ENCODE measurements at places on chromosomes 7 and 10.
A peak's percentile ranks its signal among the peaks of the same experiment; 100 is the strongest.

- DNase-seq: peak; percentile 49
Observed at GRCh38 chr7:42739638-42740037, 172.2 kb downstream of the C7orf25 start.

DNA sequence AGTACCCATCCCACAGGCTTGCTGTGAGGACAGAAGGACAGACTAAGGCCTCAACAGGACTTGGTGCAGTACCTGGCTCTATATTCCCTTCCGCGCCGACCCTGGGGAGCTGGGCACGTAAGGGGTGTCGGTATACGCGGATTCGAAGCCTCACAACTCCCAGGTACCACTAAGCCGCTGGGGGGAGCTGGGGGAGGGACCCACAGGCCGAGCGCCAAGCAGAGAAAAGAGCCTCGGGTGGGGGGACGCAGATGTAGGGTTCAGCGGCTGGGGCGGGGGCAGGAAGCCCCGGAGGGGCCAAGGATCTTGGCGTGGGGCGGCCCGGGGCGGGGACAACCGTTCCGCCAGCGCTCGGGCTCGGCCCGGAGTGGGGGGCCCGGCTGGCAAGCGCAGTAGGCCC lies 126.4 kb upstream of the ZNF746 start:
- peak; percentile 52 for DNase-seq

- no peak for DNase-seq
Observed at GRCh38 chr10:133182791-133183645, 23.0 kb downstream of the KNDC1 start.

- DNase-seq: peak; percentile 52
Observed at GRCh38 chr7:137073571-137074325, 205.3 kb downstream of the CHRM2 start.

DNA sequence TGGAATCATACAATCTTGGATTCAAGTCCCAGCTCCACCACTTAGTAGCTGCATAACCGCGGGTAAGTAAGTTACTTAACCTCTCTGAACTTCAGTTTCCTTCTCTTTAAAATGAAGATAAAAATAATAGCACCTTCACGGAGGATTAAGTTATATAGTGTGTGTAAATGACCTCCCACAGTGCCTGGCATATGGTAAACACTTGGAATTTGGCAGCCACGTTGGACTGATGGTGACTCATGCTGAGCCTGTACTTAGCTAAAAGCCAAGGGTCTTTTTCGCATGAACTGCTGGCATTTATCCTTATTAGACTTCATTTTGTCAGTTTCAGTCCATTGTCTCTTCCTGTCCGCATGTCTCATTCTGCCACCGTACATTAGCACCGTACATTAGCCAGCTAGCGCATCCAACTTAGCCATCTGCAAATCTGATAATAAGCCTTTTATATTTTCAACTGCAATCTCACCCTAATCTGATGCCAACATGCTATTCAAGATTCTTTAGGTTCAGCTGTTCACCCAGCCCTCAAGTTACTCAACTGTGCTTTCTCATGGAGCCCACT lies 11.2 kb downstream of the SLC13A4 start:
- peak; percentile 93 for DNase-seq

DNA sequence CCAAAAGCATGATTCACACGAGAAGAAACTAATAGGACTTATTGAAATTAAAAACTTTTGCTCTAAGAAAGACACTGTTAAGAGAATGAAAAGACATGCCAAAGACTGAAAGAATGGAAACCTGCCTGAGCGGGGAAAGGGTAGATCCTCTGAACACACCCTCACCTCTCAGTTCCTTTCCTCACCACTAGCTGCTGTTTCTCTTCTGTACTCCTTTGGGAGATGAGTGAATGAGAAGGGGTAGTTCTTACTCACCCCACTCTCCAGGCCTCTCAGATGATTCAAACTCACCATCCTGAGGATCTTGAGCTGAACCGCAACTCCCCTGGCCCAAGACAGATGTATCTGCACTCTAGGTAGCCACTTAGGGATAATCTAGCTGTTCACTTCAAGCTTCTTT lies 41.9 kb downstream of the IQUB start:
- DNase-seq: no peak

DNA sequence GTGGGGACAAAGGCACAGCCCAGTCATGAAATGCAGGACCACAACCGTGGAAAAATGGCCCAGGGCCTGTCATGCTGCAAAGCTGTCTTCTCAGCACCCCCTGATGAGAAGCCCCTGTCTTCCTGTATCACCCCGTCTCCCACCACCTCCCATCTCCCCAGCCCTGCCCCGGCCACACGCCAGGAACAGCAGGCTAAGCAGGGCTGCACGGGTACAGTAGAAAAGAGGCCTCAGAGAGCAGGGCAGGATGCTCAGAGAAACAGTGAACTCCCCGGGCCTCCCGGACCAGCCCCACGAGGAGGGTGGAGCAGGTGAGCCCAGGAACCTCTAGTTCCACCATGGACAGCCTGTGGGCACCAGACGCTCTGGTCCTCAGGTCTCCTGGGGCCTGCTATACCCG lies 77.7 kb downstream of the FAM53B start:
- DNase-seq: no peak

GRCh38 chr7:42017349-42017986 lies 219.5 kb downstream of the GLI3 start:
- no peak for DNase-seq

GRCh38 chr7:30524545-30524944 lies 19.9 kb upstream of the GGCT start:
- no peak for DNase-seq

- DNase-seq: no peak
Observed at GRCh38 chr10:100072514-100072913, 9.2 kb downstream of the CPN1 start.

- no peak for DNase-seq
Observed at GRCh38 chr10:49164559-49165188, 23.5 kb downstream of the TMEM273 start.

GRCh38 chr10:133276435-133277201 lies at the start of gene ADAM8:
Gene ADAM8, minus strand, starts transcription at chr10:133276868. Its CDS starts 51 bp downstream, at chr10:133276817.
- DNase-seq: peak; percentile 67

- peak; percentile 29 for DNase-seq
Observed at GRCh38 chr10:43255634-43256431, 11.0 kb downstream of the RASGEF1A start.

DNA sequence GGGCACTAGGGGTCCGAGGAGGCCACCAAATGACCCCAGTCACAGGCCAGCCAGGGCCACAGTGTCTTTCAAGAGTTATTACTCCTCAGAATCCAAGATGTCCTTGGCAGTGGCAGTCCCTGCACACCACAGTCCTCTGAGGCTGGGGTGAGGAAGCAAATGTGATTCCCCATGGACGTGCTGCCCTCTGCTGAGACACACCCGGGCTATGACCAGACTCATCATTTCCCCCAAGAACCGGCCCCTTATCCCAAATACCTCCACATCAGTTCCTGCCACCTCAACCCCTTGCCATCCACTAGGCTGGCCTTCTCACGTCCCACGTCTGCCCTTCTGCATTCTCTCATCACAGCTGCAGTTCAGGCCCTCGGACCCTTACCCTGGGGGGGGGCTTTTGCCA lies 5.0 kb downstream of the PRKAG2 start:
- no peak for DNase-seq

- no peak for DNase-seq
Observed at GRCh38 chr10:103836861-103837260, 18.5 kb downstream of the SH3PXD2A start.

GRCh38 chr7:20116869-20117268 lies 100.3 kb downstream of the MACC1 start:
- no peak for DNase-seq

DNA sequence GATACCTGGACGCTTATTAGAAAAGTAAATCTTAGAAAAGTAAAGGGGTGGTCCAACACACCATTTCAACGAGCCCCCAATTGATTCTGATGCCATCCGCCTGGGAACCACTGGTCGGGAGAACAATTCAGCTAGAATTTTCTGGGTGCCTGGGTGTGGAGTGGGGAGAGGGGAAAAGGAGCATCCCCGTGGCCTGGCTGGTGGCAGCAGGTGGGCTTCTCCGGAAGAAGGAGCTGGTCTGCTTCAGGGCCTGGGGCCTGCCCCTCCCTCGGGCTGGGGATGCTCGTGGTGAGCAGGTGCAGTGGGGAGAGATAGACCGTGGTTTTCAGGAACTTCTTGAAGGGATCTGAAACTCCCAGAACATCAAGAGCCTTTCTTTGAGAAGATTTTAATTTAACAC lies 39.9 kb upstream of the DUSP5 start:
- DNase-seq: no peak

DNA sequence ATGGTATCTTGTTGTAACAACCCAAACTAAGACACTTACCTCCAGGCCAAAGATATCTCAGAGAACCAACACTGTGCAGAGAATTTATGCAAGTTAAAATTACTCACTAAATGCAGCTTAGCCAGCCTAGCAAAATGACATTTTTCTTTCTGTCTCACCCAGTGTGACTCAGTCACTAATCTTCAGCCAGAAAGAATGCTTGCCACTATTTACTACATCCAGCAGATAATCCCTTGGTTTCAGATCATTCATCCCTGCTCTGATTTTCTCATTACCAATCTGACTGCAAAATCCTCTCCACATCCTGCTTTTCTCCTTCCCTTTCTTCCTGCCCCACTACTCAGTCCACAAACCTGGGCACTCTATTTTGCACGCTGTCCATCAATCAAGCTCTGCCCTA lies 93.5 kb upstream of the NEBL start:
- DNase-seq: peak; percentile 77

GRCh38 chr7:87837597-87837996 lies 38.6 kb downstream of the SLC25A40 start:
- no peak for DNase-seq

GRCh38 chr10:11525503-11525902 lies 85.9 kb downstream of the USP6NL start:
- DNase-seq: no peak

DNA sequence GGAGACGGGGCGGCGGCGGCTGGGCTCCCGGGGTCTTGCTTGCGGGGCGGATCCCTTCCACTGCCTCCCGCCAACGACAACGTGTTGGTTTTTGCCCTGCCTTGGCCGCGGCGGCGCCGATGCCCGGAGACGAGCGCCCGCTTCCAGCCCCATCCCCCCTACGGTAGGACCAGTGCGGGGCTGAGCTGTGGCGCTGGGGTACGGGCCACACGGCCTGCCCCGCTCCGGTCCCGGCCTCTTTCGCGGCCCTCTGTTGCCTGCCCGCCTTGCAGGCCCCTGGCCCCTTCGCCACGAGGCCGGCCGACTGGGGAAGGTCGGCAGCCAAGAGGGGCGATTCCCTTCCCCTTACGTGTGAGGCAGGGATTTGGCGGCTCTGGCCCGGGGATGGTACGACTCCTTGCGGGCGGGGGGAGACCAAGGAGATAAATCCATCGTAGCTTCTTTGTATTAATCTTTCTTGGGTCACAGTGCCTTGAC lies 488 bp downstream of the EIF4H start:
- peak; percentile 51 for DNase-seq

- DNase-seq: peak; percentile 43
Observed at GRCh38 chr10:103333934-103334520, 16.9 kb downstream of the PCGF6 start.

DNA sequence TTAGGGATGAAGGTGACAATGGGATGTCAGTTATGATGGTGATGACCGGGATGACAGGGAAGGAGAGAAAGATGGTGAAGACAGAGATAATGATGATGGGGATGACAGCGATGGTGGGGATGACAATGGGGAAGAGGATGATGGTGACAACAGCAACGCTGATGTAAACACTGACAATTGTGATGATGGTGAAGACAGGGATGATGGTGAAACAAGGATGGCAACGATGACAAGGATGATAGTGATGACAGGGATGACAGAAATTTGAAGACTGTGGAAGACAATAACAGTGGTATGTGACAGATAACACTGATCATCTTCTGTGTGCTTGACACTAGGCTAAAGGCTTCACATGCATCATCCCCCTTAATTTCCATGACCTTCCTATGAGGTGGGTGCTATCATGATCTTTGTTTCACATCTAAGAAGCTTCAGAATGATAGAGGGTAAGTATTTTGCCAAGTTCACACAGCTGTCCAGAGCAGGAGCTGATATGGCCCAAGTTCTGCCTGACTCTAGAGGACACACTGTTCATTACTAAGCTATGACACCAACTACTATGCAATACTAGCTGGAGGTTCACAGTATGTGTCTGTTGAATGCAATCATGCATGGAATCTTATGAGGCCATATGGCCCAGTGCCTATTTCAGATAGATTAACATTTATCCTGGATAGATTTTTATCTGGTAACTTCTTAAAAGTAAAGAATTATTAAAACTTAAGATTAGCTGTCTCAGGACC lies 105.6 kb downstream of the RNLS start:
- no peak for DNase-seq

- no peak for DNase-seq
Observed at GRCh38 chr10:60883187-60883586, 60.8 kb downstream of the RHOBTB1 start.

DNA sequence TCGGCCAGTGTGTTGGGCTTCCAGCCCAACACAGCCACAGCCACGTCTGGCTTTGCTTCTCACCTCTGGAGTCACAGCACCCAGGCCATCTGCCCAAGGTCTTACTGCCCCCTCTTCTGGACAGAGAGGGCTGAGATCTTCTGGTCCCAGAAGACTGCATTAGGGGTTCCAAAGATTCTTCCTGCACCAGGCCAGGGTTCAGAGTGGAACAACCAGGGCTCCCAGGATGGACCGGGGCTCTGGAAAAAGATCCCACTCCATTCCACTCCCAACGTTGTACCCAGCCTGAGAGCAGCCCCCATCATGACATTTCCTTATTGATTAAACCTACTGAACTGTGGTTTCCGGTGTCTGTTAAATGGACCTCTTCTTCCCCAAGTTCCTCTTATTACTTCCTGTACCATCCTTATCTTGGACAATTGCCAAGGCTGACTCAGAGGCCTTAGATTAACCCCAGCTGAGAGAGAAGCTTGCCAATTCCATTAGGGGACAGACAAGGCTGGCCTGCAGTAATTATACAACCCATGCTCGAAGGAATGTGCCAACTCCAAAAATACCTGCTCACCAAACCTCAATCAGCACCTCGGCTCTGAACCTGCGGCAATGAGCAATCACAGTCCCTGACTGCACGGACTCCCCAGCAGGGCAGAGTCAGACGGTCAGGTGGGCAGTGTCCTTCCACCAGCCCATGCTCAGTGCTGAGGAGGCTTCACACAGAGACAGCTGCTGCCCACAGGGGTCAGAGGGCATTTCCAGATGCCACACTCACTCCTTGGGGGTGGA lies 47.9 kb upstream of the NPFFR1 start:
- DNase-seq: peak; percentile 97

DNA sequence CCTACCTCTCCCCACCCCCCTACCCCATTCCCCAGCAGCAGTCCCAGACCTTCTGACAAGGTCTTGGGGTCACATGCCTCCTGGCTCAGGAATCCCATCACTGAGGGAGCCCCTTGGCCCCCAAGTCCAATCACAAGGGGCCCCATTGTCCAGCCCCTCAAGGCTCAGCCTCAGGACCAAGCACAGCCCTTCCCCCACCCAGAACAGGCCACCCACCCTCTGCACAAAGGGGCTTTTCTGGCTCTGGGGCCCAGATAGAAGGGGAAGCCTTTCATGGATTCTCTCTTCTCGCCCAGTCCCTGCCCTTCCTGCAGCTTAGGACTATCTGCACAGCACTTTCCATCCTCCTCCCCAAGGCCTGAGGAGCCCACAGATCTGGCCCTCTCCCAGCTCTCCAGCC lies 4.8 kb downstream of the FBXL15 start:
- no peak for DNase-seq

GRCh38 chr10:371515-371914 lies 236.3 kb downstream of the ZMYND11 start:
- DNase-seq: no peak

GRCh38 chr10:126199221-126199998 lies 188.9 kb downstream of the ADAM12 start:
- DNase-seq: peak; percentile 86

- DNase-seq: peak; percentile 41
Observed at GRCh38 chr7:29105752-29106668, 40.3 kb downstream of the CPVL start.

GRCh38 chr10:11379771-11380170 lies 231.7 kb downstream of the USP6NL start:
- DNase-seq: no peak
